ENCODE measurements at places on chromosomes 7 and 10. TPM values are rescaled to one million over a fixed set of nuclear protein-coding genes. Genes with fewer than 3 reads are reported as not detected.
A peak's percentile ranks its signal among the peaks of the same experiment; 100 is the strongest.

GRCh38 chr10:8306685-8307364 is 252.3 kb downstream of the GATA3 start:
- no peak for DNase-seq

The TMEM254 gene
- total RNA-seq: 4.1 TPM

DNA sequence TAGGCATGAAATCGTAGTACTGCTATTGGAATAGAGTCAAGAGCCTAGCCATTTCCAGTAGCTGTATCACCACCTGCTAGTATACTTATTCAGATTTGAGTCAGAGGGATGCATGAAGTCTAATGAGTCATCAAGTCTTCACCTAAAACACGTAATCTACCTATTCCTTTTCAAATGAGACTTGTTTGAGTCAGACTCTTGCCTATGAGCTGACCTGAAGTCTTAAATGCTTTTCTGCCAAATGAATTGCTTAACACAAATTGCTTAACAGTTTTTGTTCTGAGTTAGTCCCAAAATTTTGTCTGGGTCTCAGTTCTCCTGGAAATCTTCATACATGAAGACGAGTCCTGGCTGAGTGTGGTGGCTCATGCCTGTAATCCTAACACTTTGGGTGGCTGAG is 165.2 kb downstream of the GNAT3 start:
- no peak for DNase-seq

GRCh38 chr7:156540619-156541165 is 99.9 kb upstream of the RNF32 start:
- DNase-seq: no peak

The ELMO1 gene
- total RNA-seq: 33.7 TPM

DNA sequence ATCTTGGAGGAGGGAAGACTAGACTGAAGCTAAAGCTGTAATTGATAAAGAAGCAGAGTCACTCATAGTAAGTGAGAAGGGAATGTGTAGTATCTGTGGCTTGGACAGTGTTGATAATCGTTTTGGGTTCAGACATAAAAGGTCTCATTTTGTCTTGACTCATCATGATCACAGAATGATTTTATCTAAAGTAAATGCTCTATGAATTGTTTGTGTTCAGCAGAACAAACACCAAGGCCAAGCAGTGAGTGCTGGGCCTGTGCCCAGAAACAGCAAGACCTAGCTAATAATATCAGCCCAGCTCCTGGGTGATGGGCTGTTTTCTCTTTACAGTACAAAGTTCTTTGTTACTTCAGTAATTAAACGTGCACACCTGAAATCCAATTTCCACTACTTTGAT is 26.7 kb upstream of the CD36 start:
- no peak for DNase-seq

- no peak for DNase-seq
Measured at GRCh38 chr7:17093461-17093860, 205.0 kb upstream of the AHR start.

GRCh38 chr7:47147213-47147631 is 434.7 kb downstream of the TNS3 start:
- DNase-seq: no peak

DNA sequence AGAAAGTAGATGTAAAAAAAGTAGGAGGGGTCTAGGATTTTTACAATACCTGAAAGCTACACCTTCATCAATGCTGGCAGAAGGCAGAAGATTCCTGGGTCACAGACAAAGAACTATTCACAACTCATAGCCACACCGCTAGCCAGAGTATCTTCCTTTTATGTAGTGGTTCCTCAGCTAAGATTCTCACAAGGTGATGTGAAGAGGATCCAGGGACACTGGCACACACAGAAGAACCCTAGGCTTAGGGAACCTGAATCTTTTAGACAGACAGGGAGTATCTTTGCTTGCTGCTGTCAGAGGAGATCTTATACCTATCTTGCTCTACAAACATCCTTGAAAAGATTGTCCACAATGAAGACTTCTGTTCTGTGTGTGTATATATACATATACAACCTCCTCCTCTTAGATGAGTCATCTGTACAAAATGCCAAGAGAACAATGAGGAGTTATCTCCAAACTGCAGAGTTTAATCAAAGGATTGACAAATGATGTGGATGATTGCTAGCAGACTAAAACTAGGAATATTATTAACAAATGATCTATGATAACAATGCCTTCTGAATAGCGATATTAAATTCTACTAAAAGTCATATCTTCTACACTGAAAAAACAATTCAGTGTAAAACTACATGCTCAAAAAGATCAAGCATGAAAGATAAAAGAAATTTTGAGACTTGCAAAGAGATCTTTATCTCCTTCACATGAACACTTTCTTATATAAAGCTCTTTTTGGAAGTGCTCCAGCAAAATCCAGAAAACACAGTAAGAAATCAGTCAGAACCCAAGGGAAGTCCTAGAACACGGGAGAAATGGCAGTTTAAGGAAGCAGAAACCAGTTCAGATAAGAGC is 409.3 kb downstream of the PARD3 start:
- peak; percentile 46 for DNase-seq

- no peak for DNase-seq
Measured at GRCh38 chr10:75565286-75566251, 134.1 kb downstream of the LRMDA start.

The HYAL4 gene
- 0.20 TPM for total RNA-seq

DNA sequence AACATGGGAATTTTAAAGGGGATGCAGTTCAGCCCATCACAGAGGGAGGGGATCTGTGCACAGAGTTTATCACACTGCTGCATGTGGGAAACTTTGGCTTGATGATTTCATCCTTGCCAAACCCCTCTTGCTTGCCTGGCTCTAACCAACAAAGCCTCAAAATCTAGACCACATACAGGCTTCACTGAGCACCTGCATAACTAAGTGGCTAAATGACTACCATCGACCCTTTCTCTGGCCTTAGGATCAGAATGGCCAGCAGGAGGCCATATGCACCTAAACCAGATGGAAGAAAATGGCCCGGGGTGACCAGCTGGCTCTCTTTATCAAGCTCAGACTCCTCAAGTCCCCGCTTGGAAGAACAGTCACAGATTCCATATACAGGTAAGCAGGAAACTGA is 15.6 kb upstream of the ZNF25 start:
- DNase-seq: no peak

DNA sequence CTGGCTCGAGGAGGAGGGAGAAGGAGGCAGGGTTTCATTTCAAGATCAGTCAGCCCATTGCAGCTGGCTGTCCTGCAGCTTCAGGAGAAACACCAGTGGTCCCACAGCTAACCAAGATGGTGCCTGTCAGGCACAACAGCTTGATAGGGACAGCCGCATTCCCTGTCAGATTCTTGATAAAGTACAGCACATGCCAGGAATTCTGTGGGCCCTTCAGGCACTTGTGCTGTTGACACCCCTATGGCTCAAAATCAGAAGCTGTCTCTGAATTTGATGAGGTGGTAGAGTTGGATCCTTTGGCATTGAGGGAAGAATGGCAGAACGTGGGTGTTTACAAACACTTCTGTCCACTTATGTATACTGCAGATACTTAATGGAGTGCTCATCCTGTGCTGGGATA is 354.3 kb downstream of the KCNMA1 start:
- DNase-seq: no peak

DNA sequence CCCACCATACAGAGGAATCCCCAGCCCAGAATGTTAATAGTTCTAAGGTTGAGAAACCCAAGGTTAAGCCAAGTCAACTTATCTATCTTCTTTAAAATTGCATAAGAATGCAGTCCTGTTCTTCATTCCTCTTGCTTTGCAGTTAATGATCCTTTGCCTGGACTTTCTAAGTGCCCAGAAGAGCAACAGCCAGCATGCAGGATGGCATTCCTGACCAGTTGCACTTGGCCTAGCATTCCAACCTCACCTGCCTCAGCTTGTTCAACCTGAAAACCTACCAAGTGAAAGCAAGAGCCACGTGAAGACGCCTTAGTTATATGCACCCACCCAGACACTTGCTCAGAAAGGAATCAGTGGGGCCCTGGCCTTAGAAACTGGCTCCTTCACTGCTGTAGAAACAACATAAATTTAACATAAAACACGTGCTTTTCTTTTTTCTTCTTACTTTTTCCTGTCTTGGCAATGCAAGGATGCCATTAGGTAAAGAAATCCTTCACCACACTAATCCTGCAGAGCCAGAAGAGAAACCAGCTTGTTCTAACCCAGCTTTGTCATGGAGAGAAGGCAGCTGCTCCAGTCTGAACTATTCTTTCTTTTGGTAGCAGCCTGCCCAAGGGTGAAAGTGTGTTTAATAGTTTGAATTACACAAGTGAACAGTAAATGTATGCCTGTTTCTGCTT is 25.0 kb downstream of the EGFR start:
- no peak for DNase-seq

The RPEL1 gene
- 0.13 TPM for total RNA-seq

The LOXL4 gene
- total RNA-seq: 1.3 TPM

Measured in pulmonary artery endothelial cell (primary cell).